ENCODE measurements at places on chromosomes 7 and 10. TPM values are rescaled to one million over a fixed set of nuclear protein-coding genes. Genes with fewer than 3 reads are reported as not detected.

Gene WDR11
- total RNA-seq, result 40.3 TPM

Gene DRGX
- not detected for total RNA-seq

Gene NME8
- 0.36 TPM for total RNA-seq

DNA sequence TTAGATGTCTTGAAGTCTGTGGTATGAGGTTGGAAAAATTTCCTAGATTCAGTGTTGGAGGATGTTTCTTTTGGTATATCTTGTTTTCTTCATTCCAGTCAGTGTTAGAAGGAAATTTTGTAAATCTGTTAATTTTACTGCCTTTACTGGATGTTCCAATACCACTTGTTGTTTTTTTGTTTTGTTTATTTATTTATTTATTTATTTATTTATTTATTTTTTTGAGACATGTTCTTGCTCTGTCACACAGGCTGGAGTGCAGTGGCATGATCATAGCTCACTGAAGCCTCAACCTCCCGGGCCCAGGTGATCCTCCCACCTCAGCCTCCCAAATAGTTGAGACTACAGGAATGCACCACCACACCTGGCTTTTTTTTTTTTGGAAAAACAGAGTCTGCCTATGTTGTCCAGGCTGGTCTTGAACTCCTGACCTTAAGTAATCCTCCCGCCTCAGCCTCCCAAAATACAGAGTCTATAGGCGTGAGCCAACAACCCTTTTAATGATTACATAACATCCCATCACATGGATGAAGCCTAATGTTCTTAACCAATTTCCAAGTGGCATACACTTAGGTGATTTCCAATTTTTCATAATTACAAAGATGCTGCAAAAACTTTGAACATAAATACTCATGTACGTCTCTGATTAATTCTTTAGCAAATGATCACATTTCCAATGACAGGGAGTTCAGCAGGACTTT lies 52.8 kb upstream of the WAC start:
- DNase-seq, result no peak

DNA sequence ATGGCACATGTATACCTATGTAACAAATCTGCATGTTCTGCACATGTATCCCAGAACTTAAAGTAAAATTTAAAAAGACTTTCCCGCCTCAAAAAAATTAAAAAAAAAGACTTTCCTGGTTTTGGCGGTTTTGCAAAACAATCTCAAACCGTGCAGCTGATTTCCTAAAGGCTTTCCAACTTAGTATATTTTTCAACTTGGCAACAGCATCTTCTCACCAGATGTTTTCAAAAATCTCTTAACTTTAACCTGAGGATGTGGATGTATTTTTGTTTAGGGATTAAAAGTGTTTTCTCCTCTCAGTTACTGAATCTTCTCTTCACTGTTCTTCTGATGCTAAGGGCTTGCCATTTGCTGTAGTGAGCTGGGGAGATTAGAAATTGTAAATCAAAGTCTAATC lies 96.5 kb upstream of the PLPP4 start:
- no peak for DNase-seq
